ENCODE measurements at places on chromosomes 3 and 15.

- no peak for DNase-seq
Measured at GRCh38 chr3:27610800-27611525, 111.2 kb downstream of the EOMES start.

- DNase-seq: no peak
Measured at GRCh38 chr15:77221174-77221573, 150.3 kb upstream of the TSPAN3 start.

DNA sequence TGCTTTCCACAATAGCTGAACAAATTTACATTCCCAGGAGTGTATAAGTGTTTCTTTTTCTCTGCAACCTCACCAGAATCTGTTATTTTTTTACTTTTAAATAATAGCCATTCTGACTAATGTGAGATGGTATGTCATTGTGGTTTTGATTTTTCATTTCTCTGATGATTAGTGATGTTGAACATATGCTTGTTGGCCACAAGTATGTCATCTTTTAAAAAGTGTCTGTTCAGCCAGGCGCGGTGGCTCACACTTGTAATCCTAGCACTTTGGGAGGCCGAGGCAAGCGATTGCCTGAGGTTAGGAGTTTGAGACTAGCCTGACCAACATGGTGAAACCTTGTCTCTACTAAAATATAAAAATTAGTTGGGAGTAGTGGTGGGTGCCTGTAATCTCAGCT, 619.3 kb downstream of the SI start:
- peak; percentile 75 for DNase-seq

DNA sequence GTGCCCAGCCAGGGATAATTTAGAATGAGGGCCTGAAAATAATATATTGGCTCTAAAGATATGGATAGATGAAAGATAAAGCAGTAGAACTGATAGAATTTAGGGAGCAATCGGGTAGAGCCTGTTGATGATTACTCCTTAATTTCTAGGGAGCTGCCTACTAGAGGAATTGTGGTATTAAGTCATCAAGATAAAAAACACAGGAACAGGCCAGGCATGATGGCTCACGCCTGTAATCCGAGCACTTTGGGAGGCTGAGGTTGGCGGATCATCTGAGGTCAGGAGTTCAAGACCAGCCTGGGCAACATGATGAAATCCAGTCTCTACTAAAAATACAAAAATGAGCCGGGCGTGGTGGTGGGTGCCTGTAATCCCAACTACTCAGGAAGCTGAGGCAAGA, 130.4 kb downstream of the PCCB start:
- DNase-seq: peak; percentile 25

GRCh38 chr3:48038971-48039481, 22.8 kb upstream of the MAP4 start:
- DNase-seq: no peak

DNA sequence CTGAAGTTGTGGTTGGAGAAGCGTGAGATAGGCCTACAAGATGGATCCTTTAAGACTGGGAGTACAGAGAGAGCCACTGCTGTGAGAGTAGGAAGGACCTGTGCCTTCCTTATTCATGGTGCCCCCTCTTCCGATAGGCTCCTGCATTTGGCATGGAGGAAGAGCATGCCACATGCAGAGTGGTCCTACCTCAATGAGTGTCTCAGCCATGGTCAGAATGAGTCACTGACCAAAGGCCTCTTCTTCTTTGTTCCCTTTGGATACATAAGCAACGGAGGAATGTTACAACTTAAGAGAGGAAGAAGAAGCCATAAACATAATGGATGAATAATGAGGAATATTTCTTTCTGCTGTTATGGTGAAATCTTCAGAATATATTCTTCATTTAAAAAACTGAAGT, 681.2 kb upstream of the GRM7 start:
- DNase-seq: peak; percentile 1

DNA sequence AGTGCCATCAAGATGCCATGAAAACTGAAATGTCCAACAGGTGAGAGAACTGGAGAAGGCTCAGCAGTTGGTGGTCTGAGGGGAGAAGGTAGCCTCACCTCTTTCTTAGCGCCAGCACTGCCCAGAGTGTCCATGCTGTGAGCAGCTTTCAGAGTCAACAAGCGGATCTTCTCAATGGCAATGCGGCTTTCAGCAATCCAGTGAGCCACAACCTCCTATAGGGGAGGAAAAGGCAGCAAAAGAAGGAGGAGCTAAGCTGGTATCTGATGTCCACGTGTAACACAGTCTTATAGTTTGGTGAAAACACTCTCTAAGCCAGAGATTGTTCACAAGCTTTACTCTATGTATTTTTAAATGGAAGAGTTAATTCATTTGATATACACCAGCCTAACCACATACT, 36.1 kb upstream of the ACKR4 start:
- no peak for DNase-seq

DNA sequence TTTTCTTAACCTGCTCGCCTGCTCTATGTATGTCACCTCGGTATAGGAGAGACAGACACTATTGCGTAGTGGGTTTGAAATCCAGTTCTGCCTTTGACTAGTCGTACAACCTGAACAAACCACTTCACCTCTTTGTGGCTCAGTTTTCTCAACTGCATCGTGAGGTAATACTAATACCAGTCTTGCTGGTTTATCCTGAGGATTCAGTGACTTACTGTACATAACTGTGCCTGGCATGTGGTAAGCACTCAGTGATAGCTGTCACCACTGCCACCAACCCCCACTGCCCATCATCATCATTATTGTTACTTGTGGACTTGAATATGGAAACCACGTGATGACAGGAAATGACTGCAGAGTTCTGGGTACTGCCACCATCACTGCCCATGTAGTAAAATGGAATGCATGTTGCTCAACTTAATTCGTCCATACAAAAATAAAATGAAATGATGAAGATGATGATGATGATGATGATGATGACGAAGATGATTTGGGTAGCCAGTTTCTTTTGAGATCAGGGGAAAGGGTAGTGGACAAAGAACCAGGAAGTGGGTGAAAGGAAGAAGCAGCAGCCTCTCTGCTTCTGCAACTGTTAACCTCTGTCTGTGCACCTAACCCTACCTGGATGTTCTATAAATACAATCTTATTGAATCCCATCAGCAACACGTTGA, 228.1 kb downstream of the FEZF2 start:
- DNase-seq: no peak

GRCh38 chr3:101850246-101851051, 1.1 kb downstream of the NFKBIZ start:
- DNase-seq: peak; percentile 85

GRCh38 chr3:30188713-30189112, 417.7 kb upstream of the TGFBR2 start:
- DNase-seq: peak; percentile 13

GRCh38 chr3:54243056-54243931, 120.9 kb downstream of the CACNA2D3 start:
- DNase-seq: no peak

- DNase-seq: no peak
Measured at GRCh38 chr3:4935347-4935746, 43.9 kb upstream of the BHLHE40 start.

DNA sequence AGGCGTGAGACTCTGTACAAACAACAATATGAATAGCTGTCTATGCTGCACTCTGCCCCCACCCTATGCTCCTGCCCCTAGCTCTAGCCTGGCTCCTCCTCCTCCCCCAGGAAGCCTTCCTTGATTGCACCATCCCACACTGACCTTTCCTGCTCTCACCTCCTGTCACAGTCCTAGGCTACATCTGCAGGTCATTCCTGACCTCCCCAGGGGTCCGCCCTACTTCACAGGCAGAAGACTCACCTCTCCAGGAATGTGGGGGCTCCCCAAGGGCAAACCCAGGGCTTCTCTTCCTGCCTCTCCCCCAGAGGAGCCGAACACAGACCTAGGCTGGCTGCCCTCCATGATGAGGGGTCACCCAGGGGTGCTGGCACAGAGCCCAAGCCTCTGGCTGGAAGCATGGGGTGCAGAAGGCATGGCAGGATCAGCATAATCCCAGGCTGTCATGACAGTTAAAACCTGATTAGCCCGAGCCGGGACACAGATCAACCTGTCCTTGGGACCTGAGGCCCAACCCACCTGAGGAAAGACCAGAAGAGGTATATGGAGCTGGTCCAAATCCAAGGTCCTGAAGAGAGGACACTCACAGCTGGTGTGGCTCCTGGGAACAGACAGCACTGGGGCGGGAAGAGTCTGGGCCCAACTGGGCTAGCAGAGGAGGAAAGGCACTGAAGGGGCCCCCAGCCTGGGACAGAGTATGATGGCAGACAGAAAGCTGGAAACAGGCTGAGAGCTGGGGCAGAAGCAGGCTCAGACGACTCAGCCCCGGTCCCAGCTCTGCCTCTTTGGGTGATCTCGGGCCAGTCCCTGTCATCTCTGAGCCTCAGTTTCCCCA, 5.9 kb downstream of the SEMA7A start:
- no peak for DNase-seq

DNA sequence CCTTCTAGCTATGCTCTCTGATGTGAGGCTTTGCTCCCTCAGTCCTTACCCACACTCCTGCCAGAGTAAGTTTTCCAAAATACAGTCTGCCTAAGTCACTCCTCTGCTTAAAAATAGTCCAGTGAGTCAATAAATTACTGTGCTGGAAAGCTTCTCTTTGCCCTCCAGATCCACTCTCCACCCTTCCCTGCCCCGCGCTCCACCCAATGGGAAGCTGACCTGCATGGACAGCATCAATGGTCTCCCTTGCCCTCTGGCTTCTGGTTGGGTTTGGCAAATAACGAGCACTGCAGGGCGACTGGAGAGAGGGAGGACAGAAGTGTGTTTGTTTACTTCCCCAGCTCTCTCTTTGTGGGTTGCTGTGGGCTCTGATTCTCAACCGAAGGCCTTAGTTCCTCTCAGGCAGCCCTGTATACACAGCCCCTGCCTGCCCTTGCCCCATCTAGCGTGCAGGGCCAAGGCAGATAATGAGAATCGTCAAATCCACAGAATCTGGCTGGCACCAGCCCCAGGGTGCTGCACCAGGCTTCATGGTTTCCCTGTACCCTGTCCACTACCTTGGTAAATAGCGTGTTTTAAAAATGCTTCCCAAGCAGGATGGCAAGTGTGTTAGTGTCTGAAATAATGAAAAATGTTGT, 110.4 kb downstream of the ADAMTSL3 start:
- no peak for DNase-seq

GRCh38 chr3:30266524-30266923, 339.9 kb upstream of the TGFBR2 start:
- DNase-seq: peak; percentile 55

- DNase-seq: peak; percentile 8
Measured at GRCh38 chr3:20809356-20809755, 623.4 kb upstream of the SGO1 start.

DNA sequence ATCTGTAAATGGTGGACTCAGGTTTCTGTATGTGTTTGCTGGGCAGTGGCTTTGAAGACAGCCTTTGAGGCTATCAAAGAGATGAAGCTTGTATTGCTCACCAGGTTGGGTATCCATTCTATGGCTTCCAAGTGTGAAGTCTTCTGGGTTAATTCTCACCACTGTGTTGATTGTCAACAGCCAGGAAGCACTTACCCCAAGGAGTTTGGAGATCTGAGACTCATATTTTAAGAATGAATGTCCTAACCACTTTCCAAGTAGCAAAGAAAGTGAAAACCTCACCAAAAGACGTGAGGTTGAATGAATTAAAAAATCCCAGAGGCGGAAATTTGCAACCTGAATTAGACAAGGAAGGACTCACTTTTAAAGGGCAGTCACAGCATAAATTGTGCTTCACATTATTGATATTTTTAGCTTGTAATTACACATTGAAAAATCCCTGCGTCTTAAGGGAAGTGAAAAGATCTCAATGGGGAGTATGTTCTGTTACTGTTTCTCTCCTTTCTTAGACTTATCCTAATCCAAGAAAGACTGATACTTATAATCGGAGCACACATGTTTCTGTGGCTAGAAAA, 304.0 kb upstream of the TPRG1 start:
- DNase-seq: no peak

- peak; percentile 40 for DNase-seq
Measured at GRCh38 chr3:122942937-122943827, 84.4 kb downstream of the SEMA5B start.

DNA sequence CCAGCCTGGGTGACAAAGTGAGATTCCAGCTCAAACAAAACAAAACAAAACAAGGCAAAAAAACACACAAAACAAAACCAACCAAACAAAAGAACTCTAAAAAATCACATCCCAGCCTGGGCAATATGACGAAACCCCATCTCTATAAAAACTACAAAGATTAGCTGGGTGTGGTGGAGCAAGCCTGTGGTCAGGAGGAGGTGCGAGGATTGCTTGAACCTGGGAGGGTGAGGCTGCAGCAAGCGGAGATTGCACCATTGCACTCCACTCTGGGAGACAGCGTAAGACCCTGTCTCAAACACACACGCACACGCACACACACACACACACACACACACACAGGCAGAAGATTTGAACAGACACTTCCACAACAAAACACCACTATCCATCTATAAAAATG, 99.6 kb downstream of the SHQ1 start:
- no peak for DNase-seq

DNA sequence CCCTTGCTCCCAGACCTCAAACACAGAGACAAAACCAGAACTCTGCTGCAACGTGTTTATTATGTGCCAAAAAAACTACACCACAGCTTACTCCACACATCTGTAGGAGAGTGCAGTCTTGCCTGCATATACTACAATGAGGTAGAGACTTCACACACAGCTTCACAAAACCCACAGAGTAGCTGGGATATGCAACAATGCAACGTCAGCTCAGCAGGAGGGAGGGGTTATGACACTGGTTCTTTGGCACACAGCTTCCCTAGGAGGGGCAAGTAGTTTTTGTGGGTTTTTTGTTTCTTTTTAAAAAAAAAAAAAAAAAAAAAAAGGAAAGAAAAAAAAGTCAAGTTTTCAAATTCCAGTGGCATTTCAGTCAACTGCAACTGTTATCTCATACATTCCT, 2.9 kb upstream of the RPS17 start:
- peak; percentile 82 for DNase-seq

DNA sequence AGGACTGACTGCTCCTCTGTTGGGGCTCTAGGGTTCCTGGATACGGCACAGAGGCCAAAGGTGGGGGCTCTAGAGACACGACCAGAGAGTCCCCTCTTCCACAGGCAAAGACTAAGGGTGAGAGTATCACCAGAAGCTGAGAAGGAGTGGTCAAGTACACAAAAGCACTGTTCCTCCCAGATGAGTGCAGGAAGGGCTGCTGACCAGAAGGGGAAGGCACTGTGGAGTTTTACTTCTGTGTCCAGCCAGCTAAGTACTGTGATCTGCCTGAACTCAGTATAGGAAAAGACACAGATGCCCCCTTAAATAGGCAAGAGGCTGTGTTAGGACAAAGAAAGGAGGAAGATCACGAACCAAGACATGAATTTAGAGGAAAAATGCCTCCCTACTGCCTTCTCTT, 11.7 kb downstream of the MRPS11 start:
- DNase-seq: no peak

- no peak for DNase-seq
Measured at GRCh38 chr3:175778994-175779393, 919.9 kb downstream of the NAALADL2 start.

GRCh38 chr3:30502742-30503073, 103.7 kb upstream of the TGFBR2 start:
- peak; percentile 50 for DNase-seq
